Upper lobe of left lung (tissue), 6 donors: ENCODE measurements at places on chromosomes 13 and 19.

DNA sequence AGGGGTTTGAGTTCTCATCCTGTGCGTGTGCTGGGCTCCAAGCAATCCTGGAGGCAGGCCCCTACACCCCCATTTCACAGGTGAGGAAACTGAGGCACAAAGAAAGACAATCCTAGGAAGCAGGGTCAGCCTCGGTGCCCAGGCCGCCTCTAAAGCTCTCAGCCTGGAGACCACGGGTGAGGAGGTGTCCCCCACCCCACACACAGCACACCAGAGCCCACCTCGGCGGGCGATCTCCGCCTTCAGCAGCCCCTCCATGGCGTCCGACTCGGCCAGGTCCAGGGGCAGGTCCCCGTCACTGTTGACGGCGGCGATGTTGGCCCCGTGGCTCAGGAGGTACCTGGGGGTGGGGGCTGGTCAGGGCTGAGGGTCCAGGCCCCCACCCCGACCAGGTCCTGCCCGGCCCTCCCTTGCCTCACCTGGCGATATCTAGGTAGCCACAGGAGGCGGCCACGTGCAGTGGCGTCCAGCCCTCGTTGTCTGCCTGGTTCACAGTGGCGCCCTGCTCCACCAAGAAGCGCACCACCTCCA is 5.1 kb downstream of the PPP1R12C start:
- H3K4me1 ChIP-seq = peaks cover 45% of the 10 kb centered on the region
- peaks cover 36% of the 10 kb centered on the region for H3K36me3 ChIP-seq
- DNase-seq = peak; percentile 66
- peak overlapping the region; percentile 59 for H3K27ac ChIP-seq
- H3K27me3 ChIP-seq = no peaks in the 10 kb centered on the region

GRCh38 chr19:31803835-31804446 is 454.7 kb upstream of the TSHZ3 start:
- peak overlapping the region; percentile 5 for H3K27ac ChIP-seq
- no peak for DNase-seq
- H3K27me3 ChIP-seq = no peaks in the 10 kb centered on the region

GRCh38 chr19:18590273-18591272 is 2.0 kb downstream of the REX1BD start:
- peaks cover 6% of the 10 kb centered on the region for H3K36me3 ChIP-seq
- H3K27ac ChIP-seq = no peak overlapping the region
- no peak overlapping the region for H3K4me3 ChIP-seq
- DNase-seq = no peak
- H3K4me1 ChIP-seq = peaks cover 41% of the 10 kb centered on the region
- H3K27me3 ChIP-seq = no peaks in the 10 kb centered on the region

- H3K36me3 ChIP-seq = no peaks in the 10 kb centered on the region
- no peak overlapping the region for H3K27ac ChIP-seq
- H3K27me3 ChIP-seq = no peaks in the 10 kb centered on the region
- no peak overlapping the region for H3K4me3 ChIP-seq
- peaks cover 44% of the 10 kb centered on the region for H3K4me1 ChIP-seq
- no peak for DNase-seq
Observed at GRCh38 chr13:27135023-27135422, 36.6 kb downstream of the USP12 start.

DNA sequence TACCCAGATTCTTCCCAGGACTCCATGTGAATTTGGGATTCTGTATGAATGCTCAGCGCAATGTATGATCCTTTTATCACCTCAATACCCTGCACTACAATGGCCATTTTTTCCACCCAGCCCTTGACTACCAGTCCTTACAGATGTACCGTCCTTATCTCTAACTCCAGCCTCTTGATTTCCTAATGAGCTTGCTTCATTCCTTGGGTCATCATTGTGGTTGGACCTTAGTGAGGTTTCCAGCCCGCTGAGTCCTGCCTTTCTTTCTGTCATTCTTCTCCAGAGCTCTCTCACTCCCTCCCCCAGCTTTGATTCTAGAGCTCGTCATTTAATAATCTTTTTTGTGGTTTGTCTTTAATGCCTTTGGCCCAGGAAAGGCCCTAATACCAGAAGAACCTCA is 438.5 kb downstream of the ZNF536 start:
- no peak overlapping the region for H3K27ac ChIP-seq
- no peak for DNase-seq
- no peaks in the 10 kb centered on the region for H3K36me3 ChIP-seq
- H3K4me1 ChIP-seq = no peaks in the 10 kb centered on the region
- no peaks in the 10 kb centered on the region for H3K27me3 ChIP-seq
- no peak overlapping the region for H3K4me3 ChIP-seq

DNA sequence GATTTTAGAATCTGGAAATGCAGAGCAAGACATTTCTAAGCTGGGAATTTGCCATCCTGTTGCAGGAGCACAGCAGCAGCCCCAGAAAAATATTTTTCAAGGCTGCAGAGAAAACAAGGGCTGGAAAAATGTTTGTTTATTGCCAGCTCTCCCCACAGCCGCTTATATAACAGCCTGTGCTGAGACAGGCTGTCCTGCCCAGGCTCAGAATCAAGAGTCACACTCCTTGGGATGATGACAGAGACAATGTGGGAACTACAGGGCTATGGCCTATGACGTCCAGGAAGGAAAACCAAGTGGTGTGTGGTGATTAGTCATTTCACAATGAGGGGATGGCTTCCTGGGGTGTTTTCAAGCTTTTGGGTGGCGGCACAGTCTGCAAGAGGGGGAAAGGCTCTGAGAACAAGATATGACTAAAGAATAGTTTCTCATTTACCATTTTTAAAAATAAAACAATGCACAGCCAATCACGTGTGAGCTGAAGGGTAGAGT is 136.3 kb upstream of the SERP2 start:
- peaks cover 41% of the 10 kb centered on the region for H3K4me1 ChIP-seq
- peak; percentile 73 for DNase-seq
- no peaks in the 10 kb centered on the region for H3K27me3 ChIP-seq
- H3K4me3 ChIP-seq = no peak overlapping the region

GRCh38 chr19:35740108-35740422 is 2.2 kb downstream of the IGFLR1 start:
- H3K27ac ChIP-seq = peak overlapping the region; percentile 77
- peak overlapping the region; percentile 68 for H3K4me3 ChIP-seq

DNA sequence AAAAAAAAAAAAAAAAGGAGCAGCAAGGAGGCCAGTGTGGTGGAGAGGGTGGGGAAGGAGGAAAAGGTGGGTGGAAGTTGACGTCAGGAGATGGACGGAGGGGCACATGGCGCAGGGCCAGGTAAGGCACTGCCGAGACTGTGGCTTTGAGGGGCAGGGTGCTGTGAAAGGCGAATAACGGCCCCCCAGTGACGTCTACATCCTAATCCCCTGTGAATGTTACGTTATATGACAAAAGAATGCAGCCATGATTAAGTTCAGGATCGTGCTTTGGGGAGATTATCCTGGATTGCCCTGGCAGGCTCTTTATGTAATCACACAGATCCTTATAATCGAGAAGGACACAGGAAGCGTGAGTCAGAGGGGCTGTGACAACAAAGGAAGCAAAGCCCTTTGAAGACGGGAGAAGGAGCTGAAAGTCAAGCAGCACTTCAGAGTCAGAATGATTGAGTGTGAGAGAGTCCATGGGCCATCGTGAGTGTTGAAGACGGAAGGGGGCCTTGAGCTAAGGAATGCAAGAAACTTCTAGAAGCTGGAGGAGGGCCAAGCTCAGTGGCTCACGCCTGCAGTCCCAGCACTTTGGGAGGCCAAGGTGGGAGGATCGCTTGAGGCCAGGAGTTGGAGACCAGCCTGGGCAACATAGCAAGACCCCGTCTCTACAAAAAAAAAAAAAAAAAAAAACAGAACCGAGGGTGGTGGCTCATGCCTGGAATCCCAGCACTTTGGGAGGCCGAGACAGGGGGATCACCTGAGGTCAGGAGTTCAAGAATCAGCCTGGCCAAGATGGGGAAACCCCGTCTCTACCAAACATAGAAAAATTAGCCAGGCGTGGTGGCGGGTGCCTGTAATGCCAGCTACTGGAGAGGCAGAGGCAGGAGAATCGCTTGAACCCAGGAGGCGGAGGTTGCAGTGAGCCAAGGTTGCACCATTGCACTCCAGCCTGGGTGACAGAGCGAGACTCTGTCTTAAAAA is 13.8 kb upstream of the CEACAM16 start:
- peak overlapping the region; percentile 71 for H3K27ac ChIP-seq
- DNase-seq = peak; percentile 82

DNA sequence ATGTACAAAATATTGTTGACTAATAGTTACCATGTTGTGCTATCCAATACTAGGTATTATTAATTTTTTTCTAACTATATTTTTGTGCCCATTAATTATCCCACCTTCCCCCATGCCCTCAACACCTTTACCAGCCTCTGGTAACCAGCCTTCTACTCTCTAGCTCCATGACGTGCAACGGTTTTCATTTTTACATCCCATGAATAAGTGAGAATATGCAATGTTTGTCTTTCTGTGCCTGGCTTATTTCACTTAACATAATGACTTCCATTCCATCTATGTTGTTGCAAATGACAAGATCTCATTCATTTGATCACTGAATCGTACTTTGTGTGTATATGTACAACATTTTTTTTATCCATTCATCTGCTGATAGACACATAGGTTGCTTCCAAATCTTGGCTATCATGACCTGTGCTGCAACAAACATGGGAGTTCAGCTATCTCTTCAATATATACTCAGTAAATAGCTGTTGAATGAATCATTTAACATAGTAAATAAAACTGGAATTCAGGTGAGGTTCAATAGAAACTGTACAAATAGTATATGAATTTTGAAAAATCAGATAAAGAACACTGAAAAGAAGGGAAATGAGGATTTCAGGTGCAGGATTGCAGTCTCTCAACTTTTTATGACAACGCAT is 509.0 kb upstream of the MIR17HG start:
- H3K4me3 ChIP-seq = no peak overlapping the region
- H3K27me3 ChIP-seq = no peaks in the 10 kb centered on the region
- H3K4me1 ChIP-seq = no peaks in the 10 kb centered on the region
- H3K36me3 ChIP-seq = no peaks in the 10 kb centered on the region
- no peak overlapping the region for H3K27ac ChIP-seq

GRCh38 chr19:2426611-2427428 is 566 bp downstream of the TIMM13 start:
- H3K4me3 ChIP-seq = peak overlapping the region; percentile 99
- DNase-seq = peak; percentile 86
- no peaks in the 10 kb centered on the region for H3K27me3 ChIP-seq
- peak overlapping the region; percentile 98 for H3K27ac ChIP-seq
- H3K4me1 ChIP-seq = peaks cover 22% of the 10 kb centered on the region

- peak; percentile 96 for DNase-seq
- no peaks in the 10 kb centered on the region for H3K27me3 ChIP-seq
- H3K36me3 ChIP-seq = peaks cover 22% of the 10 kb centered on the region
Observed at GRCh38 chr19:1252821-1253513, 4.6 kb downstream of the MIDN start.

GRCh38 chr13:106110241-106110855 is 425.1 kb downstream of the EFNB2 start:
- H3K36me3 ChIP-seq = no peaks in the 10 kb centered on the region
- no peaks in the 10 kb centered on the region for H3K4me1 ChIP-seq
- H3K4me3 ChIP-seq = no peak overlapping the region
- H3K27me3 ChIP-seq = no peaks in the 10 kb centered on the region
- no peak for DNase-seq
- H3K27ac ChIP-seq = no peak overlapping the region

DNA sequence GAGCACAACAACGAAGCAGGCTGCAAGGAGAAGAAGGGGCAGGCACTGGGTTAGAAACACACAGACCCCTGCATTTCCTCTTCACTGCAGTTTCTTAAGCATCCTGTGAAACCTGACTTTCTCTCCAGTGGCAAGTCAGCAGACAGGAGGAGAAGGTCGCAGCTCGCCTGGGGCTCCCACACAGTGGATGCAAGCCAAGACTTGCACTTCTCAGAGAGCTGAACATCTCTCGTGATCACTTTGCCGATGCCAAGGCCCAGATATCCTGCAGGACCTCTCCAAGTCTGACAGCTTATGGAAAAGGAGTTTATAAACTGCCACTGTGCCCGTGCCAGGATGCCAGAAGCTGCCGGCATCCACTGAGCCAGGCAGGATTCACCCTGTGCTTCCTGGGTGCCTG is 18.4 kb downstream of the TMEM272 start:
- no peaks in the 10 kb centered on the region for H3K27me3 ChIP-seq
- peak overlapping the region; percentile 82 for H3K27ac ChIP-seq
- H3K4me3 ChIP-seq = no peak overlapping the region
- H3K4me1 ChIP-seq = peaks cover 15% of the 10 kb centered on the region

DNA sequence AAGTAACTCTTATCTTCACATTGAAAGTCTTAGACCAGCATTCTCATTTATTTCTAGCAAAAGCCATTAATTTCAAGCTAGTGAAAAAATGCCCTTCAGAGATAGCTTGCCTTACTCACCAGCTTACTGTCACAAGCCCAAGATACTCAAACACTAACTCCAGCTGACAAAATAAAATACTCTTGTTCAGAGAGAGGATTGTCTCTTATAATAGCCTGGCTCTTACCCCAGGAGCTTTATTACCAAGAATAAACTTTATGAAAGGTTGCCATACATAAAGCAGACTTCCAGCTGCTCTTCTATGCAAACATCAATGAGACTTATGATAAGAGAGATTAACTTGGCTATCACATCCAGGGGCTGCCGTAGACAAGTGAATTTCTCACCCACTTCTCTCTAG is 53.6 kb downstream of the XPO4 start:
- peaks cover 2% of the 10 kb centered on the region for H3K36me3 ChIP-seq
- DNase-seq = no peak
- no peak overlapping the region for H3K27ac ChIP-seq
- H3K27me3 ChIP-seq = no peaks in the 10 kb centered on the region
